Activated naive CD4-positive, alpha-beta T cell (primary cell): ENCODE measurements at places on chromosomes 3 and 15.

- no peak for DNase-seq
Measured at GRCh38 chr15:99232740-99233139, 16.6 kb downstream of the TTC23 start.

DNA sequence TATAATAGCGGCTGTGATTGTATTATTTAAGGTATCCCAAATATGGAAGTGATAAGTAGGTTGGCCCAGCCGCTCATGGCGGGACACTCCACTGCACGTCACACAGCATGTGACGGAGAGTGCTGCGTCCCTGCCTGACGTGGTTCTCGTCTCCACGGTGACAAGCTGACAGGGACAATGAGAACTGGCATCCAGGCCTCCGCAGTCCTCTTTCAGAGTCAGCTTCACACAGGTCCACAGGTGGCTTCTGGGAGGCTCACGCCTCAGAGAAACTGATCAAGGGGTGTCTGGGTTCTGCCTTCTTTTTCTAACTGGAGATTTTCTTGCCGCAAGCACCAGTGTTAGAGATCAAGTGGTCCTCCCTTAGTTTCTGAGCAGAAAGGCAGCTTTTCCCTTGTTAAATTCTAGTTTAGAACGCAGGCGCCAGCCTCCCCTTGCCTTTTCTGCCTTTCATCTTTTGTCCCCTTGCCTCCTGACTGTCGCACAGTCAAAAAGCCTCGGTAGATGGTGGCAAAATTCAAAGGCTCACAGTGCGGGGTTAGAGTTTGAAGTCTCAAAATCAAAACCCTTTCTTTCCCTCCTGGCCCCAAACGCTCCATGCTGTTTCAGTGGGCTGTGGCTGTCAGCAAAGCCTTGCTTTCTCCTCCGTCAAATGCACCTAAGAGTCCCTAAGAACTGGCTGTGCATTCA, 120.9 kb downstream of the ATP10A start:
- DNase-seq = no peak

DNA sequence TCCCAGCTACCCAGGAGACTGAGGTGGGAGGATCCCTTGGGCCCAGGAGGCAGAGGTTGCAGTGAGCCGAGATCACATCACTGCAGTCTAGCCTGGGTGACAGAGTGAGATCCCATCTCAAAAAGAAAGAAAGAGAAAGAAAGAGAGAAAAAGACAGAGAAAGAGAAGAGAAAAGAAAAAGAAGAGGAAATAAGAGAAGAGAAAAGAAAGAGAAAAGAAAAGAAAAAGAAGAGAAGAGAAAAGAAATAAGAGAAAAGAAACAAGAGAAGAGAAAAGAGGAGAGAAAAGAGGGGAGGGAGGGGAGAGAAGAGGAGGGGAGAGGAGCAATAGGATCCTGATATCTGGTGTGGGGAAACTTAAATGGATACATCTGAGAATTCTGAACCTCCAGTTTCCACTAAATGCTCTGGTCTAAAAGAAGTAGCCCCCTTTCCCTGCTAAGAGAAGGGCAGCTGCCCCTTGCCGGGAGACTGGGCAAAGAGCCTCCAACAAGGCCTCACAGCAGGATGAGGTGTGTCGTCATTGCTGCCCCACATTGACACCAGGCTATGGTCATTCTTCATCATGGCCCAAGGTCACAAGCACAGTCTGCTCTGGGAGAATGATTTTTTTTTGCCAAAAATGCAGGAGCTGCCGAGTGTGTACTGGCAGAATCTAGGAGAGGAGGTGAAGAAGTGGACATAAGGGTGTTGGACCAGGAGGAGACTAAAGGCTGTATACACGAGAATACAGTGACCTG, 21.1 kb upstream of the COMMD4 start:
- DNase-seq = no peak

GRCh38 chr3:10653241-10653640, 147.9 kb upstream of the ATP2B2 start:
- DNase-seq = no peak

GRCh38 chr3:88311826-88312225, 162.1 kb downstream of the C3orf38 start:
- no peak for DNase-seq

DNA sequence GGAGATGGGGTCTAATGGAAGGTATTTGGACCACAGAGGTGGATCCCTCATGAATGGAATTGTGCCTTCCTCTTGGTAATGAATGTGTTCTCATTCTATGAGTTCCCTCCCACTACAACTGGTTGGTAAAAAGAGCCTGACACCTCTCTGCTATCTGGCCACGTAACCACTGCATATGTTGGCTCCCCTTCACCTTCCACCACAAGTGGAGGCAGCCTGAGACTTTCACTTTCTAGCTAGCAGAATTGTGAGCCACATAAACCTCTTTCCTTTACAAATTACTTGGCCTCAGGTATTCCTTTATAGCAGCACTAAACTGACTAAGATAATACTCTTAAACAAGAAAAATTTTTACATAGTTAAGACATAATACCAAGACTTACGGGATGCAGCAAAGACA, 155.3 kb downstream of the NR1I2 start:
- DNase-seq = no peak

DNA sequence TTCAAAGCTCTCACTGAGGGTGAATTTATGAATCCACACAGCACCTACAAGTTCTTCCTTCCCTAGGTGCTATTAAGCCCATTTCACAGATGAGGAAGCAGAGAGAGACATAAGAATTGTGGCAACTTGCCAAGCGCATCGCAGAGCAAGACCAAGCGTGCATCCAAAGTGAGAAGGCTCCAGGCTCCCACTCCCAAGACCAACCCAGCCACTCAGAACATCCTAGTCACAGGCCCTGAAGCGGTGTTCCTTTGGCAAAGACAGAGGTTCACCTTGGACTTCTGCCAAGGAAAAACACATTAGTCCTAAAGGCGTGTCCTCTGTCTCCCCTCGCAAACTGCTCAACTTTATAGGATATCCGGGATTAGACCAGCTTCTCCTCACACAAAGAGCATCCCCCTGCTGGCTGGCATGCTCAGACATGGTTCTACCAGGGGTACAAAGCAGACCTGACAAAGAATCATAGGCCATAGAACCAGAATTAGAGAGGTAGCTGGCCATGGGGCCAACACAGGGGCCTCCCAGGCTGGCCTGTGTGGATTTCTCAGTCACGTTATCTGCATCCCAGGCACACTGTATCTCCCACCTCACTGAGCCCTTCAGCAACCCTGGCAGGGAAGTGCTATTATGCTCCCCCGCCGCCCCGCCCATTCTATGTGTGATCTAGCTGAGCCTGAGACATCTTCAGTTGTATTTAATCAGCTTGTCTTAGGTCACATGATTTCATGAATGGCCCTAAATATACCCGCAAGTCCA, 160.2 kb downstream of the FOXP1 start:
- no peak for DNase-seq

GRCh38 chr3:127790882-127791183, 31.5 kb downstream of the MGLL start:
- no peak for DNase-seq

- DNase-seq = no peak
Measured at GRCh38 chr3:14162178-14162577, 16.2 kb downstream of the XPC start.

DNA sequence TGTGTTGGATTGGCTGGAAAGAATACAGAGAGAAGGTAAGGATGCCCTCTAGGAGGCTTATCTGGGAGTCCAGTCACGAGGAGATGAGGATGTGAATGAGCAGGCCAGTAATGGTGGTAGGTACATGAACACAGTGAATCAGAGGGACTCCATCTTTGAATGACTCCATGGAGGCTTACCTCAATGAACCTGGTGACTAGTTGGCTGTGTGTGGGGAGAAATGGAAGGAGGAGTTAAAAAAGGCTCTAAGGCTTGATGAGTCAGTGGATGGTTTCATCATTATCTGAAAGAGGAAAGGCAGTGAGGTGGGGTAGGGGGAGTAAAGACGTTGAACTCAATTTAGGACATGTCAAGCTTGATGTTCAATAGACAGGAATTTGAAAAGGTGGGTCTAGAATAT, 61.1 kb downstream of the KCNAB1 start:
- no peak for DNase-seq

DNA sequence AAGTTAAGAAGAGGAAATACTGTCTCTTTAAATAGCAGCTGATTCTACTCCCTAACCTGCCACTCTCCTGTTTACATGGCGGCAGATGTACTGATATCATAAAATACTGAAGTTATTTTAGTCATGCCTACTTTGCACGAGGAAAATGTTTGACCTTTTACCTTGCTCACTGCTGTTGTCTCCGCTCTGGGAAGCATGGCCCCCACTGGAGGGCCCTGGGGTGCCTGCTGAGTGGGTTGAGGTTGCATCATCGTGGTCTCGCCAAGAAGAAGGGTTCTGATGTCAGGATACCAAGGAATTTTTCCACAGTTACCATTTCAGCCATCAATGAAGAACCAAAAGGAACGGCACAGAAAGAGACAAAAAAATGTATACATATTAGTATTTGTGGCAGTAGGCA, 16.7 kb downstream of the MEIS2 start:
- no peak for DNase-seq

- no peak for DNase-seq
Measured at GRCh38 chr15:83288381-83288801, 3.9 kb upstream of the BNC1 start.

- DNase-seq = no peak
Measured at GRCh38 chr3:23834082-23834870, 28.5 kb downstream of the UBE2E1 start.

DNA sequence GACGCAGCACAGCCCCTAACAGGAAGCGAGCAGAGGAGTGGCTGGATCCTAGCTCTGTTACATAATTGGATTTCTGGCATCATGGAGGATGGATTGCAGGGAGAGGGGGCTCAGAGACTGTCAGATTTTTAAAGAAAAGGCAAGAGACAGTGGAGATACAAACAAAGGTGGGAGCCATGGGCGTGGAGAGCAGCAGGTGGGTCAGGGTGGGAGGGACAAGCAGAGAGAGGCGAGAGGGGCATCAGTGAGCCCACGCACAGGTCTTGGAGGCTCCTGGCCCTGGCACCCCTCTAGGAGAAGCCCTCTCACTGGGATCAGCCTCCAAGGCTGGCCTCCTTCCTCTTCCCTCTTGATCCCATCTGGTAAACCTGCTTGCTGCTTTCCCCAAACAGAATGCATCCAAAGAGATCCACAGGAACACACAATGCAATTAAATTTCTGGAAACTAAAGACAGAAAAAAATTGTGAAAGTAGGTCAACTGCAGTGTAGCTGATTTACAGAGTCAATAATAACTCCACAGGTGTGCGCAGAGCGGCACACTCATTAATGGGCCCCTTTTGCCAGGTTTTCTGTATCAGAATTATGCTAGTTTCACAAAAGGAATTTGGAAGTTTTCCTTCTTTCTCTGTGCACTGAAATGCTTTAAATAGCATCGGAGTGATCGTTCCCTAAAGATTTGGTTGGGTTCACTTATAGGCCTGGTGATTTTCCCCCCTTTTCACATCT, 66.1 kb downstream of the LSM3 start:
- no peak for DNase-seq

GRCh38 chr3:98558100-98558827, 26.5 kb downstream of the GPR15 start:
- no peak for DNase-seq

- DNase-seq = no peak
Measured at GRCh38 chr3:121976727-121977126, 45.3 kb downstream of the ILDR1 start.

- DNase-seq = no peak
Measured at GRCh38 chr3:185797993-185798830, 26.6 kb downstream of the IGF2BP2 start.

DNA sequence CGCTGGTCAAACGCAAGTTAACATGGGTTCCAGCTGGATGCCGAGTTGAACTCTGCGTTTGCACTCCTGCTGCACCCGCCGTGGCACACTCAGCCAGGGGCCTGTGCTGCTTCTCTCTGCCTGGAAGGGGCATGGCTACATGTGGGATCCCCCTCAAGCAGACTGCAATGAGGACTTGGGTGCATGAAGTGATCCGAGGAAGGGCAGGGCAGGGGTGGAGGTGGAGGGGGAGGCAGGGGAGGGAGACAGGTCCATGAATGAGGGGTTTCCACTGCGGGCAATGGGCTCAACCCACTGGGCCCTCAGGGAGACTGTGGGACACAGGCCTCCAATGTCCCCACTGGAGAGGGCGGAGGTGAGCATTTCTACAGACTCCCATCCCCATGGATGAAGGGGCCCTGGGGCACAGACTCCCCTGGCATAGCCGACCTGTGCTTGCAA, 141.6 kb upstream of the MEF2A start:
- DNase-seq = no peak
